Hair follicular keratinocyte (primary cell): ENCODE measurements at places on chromosomes 1 and 21. TPM values are rescaled to one million over a fixed set of nuclear protein-coding genes. Genes with fewer than 3 reads are reported as not detected.

Gene LAMC2
- 1,739 and 5,819 TPM in 2 replicates for total RNA-seq

Gene LCA5L
- total RNA-seq: 0.19 and 0.47 TPM in 2 replicates

Gene LCE2C
- total RNA-seq: not detected in 2 replicates

Gene AMY1B
- not detected in 2 replicates for total RNA-seq

Gene NUAK2
- 15.5 and 18.4 TPM in 2 replicates for total RNA-seq

Gene SLFNL1
- not detected in 2 replicates for total RNA-seq

Gene CRABP2
- 7.6 and 15.5 TPM in 2 replicates for total RNA-seq

Gene FABP3
- 3.2 TPM in 1 of 2 replicates, not detected in the other for total RNA-seq

Gene COL16A1
- 99.4 and 140 TPM in 2 replicates for total RNA-seq
